ENCODE measurements at places on chromosomes 4 and X.

GRCh38 chrX:155877288-155877687 lies 3.9 kb upstream of the VAMP7 start:
- no peak for DNase-seq

GRCh38 chrX:27276751-27277150 lies 186.4 kb downstream of the PPP4R3C start:
- DNase-seq, result no peak

GRCh38 chr4:98838977-98839618 lies 89.8 kb downstream of the EIF4E start:
- no peak for DNase-seq

DNA sequence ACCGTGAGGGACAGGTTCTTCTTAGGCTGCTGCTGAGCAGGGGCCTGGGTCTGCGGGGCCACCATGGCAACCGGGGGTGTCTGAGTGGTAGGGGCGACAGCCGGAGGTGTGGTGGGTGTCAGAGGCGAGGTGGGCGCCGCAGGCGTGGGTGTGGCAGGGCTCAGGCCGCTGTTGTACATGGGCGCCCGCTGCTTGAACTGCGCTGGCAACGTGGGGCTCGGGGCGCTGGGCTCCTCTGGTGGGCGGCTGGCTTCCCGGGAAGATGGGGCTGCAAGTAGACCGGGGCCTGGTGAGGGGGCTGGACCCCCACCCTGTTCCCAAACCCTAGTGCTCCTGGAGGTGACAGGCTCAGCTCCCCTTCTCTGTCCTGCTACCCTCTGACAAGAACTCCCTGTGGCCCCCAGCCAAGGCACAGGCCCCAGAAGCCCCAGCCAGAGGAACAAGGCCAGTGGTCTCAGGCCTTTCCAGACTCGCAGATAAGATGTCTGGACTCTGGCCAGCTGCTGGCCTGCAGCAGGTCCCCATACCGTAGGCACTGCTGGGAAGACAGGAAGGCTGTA lies 24.8 kb downstream of the NELFA start:
- no peak for DNase-seq

GRCh38 chr4:186102931-186103330 lies 1.6 kb upstream of the FAM149A start:
- no peak for DNase-seq

DNA sequence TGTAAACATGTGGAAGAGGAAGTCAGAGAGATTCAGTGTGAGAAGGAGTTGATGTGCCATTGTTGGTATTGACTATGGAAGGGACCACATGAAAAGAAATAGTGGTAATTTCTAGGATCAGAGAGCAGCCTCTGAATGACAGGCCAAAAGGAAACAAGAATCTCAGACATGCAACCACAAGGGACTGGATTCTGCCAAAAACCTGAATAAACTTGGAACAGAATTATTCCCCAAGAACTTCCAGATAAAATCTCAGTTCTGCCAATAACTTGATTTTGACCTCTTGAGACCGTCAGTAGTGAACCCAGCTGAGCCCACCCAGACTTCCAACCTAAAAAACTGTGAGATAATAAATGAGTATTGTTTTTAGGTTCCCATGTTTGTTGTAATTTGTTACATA lies 653.6 kb upstream of the NR3C2 start:
- DNase-seq, result no peak

- no peak for DNase-seq
These were observed 28.1 kb downstream of the DGKK start for GRCh38 chrX:50442426-50443116.

DNA sequence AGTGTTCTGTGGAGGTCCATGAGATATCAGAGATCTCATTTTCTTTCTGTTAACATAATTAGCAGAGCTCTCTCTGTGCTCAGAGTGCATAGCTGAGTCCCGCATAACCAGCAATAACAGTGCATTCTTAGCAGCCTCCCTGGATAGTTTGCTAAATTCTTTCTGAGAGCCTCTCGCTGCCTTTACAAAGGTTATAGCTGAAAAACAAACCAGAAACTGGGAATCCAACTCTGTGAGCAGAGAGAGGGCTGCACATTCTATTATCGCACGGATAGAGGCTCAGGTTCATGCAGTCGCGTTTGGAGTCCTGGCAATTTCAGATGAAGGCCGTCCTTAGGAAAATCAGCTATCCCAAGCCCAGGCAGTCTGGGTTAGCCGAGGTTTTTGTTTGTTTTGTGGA lies 1.2 kb downstream of the ENPP6 start:
- DNase-seq, result no peak

- no peak for DNase-seq
These were observed 53.9 kb downstream of the PAPSS1 start for GRCh38 chr4:107666134-107666533.

- no peak for DNase-seq
These were observed 521.5 kb downstream of the INPP4B start for GRCh38 chr4:142324572-142324971.

DNA sequence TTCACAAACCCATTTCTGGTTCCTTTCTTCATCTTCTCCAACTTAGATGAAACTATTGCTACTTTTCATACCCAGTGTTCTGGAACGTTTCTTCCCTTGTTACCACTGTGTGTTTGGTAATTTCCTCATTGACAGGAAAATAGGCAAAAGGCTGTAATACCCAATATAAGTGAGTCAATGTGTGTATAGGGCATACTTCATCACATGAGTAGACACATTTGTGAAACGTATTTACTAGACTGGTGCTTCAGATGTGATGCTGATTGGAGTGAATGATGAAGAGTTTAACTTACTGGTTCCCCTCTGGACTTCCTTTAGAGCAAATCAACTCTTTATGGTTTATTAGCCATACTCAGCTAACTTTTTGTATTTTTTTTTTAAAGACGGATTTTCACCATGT lies 195.1 kb upstream of the ATP6AP2 start:
- DNase-seq, result no peak

DNA sequence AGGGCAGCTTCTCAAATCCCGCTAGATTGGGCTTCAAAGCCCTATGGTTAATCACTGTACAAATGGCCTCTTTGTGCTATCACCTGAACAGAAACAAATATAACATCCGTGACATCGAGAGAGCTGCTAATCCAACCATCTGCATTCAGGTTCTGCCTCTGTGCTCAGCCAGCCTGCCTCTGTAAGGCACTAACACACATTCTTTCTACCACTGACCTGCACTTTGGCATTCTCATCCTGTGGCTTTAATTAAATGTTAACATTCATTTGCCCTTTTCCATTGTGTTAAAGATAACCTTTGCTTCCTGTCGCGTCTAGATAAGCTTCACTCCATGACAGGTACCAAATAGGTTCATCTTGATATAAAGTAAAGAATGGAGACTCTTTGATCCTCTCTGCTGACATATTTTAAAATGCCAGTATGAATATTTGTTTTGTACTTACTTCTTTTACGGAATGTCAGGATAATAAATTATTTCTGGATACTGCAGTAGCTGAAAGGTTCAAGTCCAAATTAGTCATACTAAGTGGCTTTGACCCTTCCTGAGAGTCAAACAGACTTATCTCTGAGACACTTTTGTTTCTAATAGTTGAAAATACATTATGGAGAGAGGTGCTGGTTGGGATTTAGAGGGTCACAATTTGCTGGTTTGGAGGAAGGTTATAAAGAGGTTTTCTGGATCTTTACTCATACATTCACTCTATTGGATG lies 505.7 kb downstream of the PACRGL start:
- DNase-seq, result no peak

- no peak for DNase-seq
These were observed 99.5 kb downstream of the ANK2 start for GRCh38 chr4:113148925-113149324.

DNA sequence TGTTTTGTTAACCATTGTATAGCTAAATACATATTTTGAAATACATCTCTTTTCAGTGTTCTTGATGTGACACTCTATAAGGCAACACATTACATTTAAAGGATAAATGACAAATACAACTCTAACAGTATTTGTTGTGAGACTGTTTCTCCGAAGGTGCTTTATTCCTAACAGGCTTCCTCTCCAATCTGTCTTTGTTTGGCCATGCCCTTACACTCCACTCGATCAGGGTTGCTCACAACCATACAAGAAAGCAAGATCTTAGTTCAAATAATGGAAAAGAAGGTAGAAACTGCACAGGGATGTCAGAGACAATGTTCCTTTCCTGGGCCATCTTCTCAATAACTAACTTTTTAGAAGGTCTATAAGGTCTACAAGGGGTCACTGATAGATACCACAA lies 36.5 kb downstream of the AMMECR1 start:
- no peak for DNase-seq

GRCh38 chr4:30811296-30811695 lies 91.1 kb downstream of the PCDH7 start:
- no peak for DNase-seq

DNA sequence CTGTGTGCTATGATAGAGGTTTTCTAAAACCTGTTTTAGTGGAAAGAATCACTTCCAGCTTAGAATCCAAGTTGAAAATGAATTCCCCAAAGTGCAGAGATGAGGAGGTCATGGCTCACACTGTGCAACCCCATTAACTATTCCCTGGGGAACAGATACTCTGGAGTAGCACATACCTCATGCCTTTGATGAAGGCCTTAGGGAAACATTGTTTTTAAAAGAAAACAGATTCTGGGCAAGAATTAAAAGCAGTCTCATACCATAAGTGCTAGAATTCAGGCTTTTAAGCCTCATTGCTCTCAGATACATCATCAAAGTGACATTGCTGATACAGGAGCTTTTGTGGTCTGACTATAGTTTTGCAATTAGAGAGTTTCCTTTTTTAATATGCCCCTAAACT lies 115.1 kb downstream of the NDST4 start:
- no peak for DNase-seq

DNA sequence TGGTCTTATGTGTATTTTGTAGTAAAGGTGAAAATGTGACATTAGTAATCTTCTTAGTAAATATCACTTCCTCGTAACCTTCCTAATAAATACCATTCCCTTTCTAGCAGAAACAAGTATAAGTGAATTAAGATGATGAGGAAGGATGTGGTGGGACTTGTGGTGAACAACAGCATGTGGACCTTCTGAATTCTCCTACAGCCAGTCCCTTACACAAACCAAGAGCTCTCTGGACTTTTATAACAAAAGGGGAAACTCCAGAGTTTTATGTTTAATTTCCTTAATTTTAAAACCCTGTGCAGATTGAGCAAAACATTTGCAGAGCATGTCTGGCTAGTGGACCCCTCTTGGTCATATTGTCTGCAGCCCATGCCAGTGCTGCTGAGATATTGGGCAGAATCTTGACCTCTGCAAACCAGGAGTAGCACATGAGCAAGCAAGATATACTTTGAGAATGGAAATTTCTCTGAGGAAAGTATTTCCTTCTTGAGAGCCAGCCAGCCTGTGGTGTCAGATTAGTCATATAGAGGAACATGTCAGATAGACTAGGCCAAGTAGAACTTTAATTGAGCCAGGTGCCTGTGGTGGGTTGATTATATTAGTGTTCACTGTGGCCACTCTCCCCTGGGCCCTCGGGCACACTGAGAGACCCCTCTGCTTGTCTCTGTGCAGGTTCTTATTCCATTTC lies 328.2 kb downstream of the DKK2 start:
- no peak for DNase-seq

DNA sequence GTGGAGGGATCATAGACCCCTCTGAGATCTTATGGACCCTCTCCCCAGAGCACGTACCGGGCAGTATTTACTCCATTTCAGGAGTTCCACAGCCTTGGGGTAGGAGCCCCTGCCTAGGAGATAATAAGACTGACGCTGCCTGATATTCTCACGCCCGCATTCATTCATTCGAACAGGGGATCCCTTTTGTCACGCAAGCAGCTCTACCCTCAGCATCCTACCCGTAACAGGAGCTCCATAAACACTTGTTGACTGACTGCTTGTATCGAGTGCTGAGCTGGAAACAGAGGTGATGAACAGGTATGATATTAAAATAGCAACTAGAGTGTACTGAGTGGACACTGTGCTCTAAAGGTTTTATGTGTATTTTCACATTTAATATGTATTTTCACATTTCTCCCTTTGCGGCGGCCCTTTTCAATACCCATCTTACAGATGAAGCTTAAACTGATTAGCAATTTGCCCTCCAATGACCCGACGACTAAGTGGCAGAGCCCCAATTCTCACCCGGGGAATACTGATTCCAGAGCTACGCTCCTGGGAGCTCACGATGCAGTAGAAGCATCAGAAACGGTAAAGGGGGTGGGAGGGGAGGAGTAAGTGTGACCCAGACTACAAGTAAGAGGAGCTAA lies 888 bp downstream of the RAB28 start:
- no peak for DNase-seq

GRCh38 chr4:158458271-158458895 lies 63.3 kb upstream of the RXFP1 start:
- no peak for DNase-seq

DNA sequence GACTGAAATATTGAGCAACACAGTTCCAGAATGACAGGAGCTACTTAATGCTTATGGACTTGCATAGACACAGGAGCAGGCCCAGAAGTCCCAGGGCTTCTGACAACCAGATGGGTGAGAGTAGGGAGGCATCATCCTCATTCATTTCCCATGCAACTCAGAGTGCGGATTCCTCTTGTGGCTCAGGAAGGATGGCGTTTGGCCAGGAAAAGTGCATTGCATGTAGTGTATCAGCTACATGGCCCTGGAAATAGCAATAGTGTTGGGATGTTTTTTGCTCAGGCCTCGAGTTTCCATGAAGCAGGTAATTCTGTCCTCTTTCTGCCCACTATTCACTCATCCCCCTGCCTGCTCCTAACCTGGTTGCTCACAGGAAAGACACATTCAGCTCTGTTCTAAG lies 136.6 kb downstream of the PDGFRA start:
- no peak for DNase-seq

- no peak for DNase-seq
These were observed 41.9 kb upstream of the NSG1 start for GRCh38 chr4:4344915-4345527.

- no peak for DNase-seq
These were observed 179.1 kb downstream of the GC start for GRCh38 chr4:71604785-71605184.

- no peak for DNase-seq
These were observed 101.0 kb downstream of the HMX1 start for GRCh38 chr4:8770518-8771257.

DNA sequence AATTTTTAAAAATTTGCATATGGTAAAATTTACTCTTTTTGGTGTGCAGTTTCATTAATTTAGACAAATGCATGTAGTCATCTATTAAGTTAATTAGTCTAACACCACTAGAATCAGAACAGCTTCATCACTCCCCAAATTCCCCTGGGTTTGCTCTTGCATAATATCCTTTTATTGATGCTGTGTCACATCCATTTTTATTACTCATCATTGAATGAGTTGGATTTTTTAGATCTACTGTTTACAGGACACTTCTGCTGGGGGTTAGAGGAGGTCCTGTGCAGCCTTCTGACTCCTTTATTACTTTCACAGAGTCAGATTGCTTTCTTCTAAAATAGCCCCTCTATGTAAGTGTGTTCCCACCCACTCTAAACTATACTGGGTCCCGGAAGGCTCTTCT lies 65.9 kb downstream of the MTHFD2L start:
- DNase-seq, result no peak
